ENCODE measurements at places on chromosomes 13 and 19. TPM values are rescaled to one million over a fixed set of nuclear protein-coding genes. Genes with fewer than 3 reads are reported as not detected.

SELENOV gene
- not detected for total RNA-seq

HSPB6 gene
- 1.7 TPM for total RNA-seq

PRTN3 gene
- total RNA-seq: not detected

PLPP2 gene
- total RNA-seq: 0.80 TPM

FBXO27 gene
- 9.6 TPM for total RNA-seq

VSTM2B gene
- total RNA-seq: not detected

PSG11 gene
- not detected for total RNA-seq

KLK12 gene
- total RNA-seq: not detected

NLRP7 gene
- total RNA-seq: 8.8 TPM

ZNF628 gene
- 8.6 TPM for total RNA-seq

RAB11B gene
- 96.8 TPM for total RNA-seq

ZNF816 gene
- total RNA-seq: 8.6 TPM

TPTE2 gene
- total RNA-seq: 0.30 TPM

RXFP2 gene
- total RNA-seq: not detected

ARRDC2 gene
- 30.6 TPM for total RNA-seq

CLEC11A gene
- total RNA-seq: 4.2 TPM

MIR17HG gene
- 229 TPM for total RNA-seq

ZNF534 gene
- not detected for total RNA-seq

CALR3 gene
- not detected for total RNA-seq

KLK10 gene
- not detected for total RNA-seq

ZNF177 gene
- 2.8 TPM for total RNA-seq

GRCh38 chr19:7865262-7865911 is 8.8 kb downstream of the PRR36 start:
- DNase-seq: peak; percentile 18

GRCh38 chr13:88063741-88064140 is 392.6 kb downstream of the SLITRK5 start:
- DNase-seq: no peak

GRCh38 chr19:55027472-55028337 is 10.4 kb downstream of the GP6 start:
- DNase-seq: no peak

GRCh38 chr13:66563076-66563475 is 667.1 kb downstream of the PCDH9 start:
- no peak for DNase-seq

GRCh38 chr13:22055259-22055658 is 384.4 kb downstream of the FGF9 start:
- no peak for DNase-seq

DNA sequence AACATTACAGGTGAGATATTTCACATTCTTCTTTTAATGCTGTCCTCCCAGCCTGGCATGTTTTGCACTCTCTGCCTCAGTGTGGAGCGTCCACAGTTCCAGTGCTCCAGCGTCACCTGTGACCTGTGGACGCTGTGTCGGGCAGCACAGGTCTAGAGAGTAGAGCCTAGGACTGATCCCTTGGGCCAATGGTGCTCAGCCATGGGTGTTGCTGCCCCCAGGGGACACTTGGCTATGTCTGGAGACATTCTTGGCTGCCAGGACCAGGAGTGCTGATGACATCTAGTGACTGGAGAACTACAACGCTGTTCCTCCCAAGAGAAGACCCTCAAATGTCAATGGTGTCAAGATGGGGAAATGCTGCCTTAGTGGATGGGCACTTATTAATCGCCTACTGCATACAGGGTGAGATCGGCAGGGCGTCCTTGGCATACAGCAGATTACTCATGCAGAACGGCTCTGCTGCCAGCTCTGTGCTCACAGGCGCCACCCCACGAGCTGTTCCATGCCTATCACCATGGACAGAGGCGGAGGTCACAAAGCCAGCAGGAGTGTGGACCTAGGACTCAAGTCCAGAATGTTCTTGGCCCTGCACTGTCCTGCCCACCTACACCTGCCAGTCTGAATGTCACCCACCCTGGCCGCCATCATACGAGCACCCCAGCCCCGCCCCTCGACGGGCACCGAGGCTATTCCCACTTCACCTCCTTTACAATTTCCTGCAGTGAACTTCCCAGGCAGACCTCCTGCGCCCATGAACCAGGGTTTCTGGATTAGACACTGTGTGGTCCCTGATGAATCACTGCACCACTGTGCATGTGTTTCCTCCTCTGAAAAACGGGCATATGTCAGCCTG is 13.9 kb upstream of the MADCAM1 start:
- no peak for DNase-seq

- DNase-seq: no peak
Observed at GRCh38 chr19:51196181-51196580, 28.7 kb upstream of the CD33 start.

DNA sequence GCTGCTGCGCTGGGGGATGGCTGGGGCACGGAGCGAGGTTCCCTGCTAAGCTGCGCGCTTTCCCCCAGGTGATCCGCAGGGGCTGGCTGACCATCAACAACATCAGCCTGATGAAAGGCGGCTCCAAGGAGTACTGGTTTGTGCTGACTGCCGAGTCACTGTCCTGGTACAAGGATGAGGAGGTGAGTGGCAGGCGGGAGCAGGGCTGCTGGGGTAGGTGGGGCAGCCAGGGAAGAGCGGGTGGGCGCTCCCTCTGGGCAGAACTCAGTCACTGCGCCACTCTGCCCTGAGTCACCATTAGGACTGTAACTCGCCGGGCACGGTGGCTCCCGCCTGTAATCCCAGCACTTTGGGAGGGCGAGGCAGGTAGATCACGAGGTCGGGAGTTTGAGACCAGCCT is 23.8 kb downstream of the TMED1 start:
- no peak for DNase-seq

DNA sequence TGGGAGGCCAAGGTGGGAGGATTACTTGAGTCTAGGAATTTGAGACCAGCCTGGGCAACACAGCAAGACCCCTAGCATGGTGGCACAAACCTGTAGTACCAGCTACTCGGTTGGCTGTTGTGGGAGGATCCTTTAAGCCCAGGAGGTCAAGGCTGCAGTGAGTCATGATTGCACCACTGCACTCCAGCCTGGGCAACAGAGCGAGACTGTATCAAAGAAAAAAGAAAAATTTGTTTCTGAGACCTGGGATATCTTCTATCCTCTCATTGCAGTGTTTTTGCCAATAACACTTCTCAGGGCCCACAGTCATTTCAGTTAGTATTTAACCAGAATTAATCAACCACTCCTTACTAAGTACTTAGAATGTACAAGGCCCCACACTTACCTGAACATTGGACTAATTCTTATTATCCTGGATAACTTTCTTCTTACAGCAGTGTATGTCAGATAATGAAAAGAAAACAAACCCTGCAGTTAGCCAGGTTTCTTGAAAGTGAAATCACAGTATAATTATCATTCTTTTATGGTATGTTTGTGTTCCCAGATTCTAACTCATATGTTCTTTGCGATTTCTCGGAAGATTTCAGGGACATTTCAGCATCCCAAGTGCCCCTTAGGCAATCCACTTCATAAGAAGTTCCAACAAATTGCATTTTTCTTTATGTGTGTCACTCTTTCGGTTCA is 75.6 kb upstream of the KLF5 start:
- no peak for DNase-seq

DNA sequence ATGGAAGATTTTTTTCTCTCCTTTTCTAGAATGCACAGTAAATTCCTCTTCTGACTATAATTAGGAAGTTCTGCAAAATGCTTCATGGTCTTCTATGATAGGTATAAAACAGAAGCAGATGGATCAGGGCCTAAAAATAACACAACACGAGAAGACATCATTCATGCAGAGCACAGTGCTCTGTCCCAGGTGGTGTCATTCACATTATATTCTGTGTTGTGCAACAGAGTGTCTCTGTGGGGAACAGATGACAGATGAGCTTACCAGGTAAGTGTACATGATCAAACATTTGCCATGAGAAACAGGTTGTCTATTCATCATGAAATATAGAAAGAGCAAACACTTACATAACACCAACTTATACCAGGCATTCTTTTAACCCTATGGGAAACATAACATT is 288.3 kb downstream of the KCTD12 start:
- no peak for DNase-seq

- no peak for DNase-seq
Observed at GRCh38 chr13:85538957-85539356, 260.3 kb downstream of the SLITRK6 start.

GRCh38 chr19:38538793-38539528 is 78.8 kb downstream of the MAP4K1 start:
- peak; percentile 33 for DNase-seq

DNA sequence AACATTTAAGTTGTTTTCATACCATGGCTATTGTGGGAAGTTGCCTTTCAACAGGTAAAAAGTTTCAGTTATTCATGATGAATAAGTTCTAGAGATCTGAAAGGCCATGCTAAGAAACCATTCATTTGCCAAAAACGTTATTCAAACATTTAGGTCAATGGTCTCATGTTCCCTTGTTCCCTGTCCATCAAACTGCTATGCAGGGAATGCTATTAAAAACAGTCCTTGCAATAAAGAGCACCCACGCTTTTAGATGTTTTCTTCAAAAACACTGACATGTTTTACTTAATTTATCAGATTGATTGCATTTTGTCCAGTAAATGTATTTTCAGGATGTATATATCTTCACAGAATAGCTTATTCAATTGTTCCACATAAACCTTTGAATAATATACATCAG is 573.2 kb upstream of the PCDH20 start:
- no peak for DNase-seq

- DNase-seq: no peak
Observed at GRCh38 chr19:36051637-36052036, 2.4 kb downstream of the THAP8 start.

DNA sequence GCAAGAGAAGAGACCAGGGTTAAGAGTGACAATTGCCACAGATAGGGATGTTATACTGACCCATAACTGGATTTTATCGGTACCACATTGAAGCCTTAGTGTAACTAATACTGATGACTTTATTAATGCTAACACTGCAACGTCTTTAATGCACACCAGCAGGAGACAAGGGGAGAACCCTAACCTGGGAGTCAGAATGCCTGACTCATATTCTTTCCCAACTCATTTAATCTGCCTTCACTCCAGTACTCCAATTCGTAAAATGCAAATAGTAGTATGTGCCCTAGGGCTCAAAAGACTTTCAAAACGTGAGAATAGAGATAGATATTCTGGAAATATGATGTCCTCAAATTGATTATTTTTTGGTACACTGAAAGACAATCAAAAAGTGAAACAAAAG is 62.4 kb downstream of the GPC6 start:
- DNase-seq: no peak

- peak; percentile 76 for DNase-seq
Observed at GRCh38 chr19:47230054-47230920, 712 bp downstream of the BBC3 start.

- no peak for DNase-seq
Observed at GRCh38 chr19:43598445-43599240, 2.2 kb downstream of the ZNF576 start.

- no peak for DNase-seq
Observed at GRCh38 chr13:62309904-62310303, 894.3 kb upstream of the PCDH20 start.

DNA sequence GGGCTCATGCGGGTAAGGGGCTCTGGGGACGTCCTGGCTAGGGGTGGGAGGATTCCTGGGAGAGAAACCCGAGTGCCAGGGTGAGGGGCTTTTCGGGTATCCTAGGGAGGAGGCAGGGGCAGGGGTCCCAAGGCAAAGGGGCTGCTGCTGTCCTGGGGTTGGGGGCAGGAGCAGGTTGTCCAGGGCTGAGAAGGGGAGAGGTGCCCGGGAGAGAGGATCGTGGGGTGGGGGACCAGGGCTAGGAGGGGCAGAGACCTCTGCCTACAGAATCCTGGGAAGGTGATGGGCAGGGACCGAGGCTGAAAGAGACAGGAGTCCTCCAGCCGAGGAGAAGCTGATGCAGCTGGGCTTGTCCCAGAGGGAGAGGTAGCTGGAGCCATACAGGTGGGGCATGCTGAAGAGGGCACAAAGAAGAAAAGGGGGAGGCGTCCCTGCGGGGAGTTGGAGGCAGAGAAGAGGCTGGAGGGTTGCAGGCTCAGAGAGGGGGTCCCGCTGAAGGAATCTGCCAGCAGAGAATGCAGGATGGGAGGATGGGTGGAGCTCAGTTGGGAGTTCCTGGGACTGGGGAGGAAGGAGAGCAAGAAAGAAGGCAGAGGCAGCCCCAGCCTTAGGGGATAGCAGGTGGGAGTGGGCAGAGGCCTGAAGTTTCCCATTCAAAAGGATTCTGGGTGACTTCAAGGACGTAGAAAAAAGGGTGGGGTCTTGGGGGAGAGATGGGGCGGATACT is 574 bp downstream of the CYP2S1 start:
- DNase-seq: no peak

- DNase-seq: no peak
Observed at GRCh38 chr13:32917504-32917903, 98.7 kb upstream of the KL start.

- DNase-seq: no peak
Observed at GRCh38 chr19:5091684-5092480, 123.0 kb downstream of the KDM4B start.

DNA sequence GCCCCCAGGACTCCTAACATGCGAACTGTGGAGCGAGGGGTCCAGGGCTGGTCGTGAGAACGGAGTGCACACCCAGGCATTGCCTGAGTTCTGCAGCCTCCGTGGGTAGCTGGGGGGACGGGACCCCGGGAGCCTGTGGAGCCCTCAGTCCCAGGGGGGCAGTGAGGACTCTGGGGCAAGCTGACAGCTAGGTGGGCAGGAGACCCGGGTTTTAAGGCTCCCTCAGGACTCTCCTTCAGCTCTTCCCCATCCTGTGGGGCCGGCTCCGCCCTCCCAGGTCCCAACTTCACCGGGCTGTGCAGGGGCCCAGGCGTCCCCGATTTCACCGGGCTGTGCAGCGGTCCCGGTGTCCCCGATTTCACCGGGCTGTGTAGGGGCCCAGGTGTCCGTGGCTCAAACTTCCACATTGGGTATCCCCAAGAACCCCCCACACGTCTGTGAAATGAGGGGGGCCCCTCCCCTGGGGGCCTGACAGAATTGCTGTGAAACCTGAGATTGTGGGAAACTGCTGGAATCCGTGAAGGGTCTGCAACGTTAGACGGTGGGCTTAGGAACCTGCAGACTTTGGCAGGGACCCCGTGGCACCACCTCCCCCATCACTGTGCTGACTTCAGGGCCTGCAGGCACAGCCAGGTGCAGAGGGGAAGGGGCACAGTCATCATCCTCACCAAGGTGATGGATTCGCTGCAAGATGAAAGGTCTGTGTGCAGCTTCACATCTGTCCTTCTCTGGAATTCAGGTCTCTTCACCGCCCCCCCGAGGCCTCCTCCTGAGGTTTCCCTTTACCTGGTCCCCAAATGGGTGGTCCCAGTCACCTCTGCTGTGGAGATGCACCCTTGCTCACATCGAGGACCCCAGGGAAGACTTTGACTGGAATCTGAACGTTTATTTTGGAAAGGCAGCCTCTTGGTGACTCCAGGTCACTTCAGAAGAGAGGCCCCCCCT is 73.2 kb upstream of the MCF2L start:
- no peak for DNase-seq

- no peak for DNase-seq
Observed at GRCh38 chr13:78465250-78465649, 138.1 kb downstream of the POU4F1 start.

- no peak for DNase-seq
Observed at GRCh38 chr19:54804571-54804970, 1.2 kb downstream of the KIR2DL4 start.

GRCh38 chr19:32363175-32363574 is 17.8 kb downstream of the ZNF507 start:
- no peak for DNase-seq

- no peak for DNase-seq
Observed at GRCh38 chr13:112067871-112068539, 1.1 kb downstream of the SOX1 start.

Data from OCI-LY7 (cell line).